ENCODE measurements at places on chromosomes 3 and 15.

DNA sequence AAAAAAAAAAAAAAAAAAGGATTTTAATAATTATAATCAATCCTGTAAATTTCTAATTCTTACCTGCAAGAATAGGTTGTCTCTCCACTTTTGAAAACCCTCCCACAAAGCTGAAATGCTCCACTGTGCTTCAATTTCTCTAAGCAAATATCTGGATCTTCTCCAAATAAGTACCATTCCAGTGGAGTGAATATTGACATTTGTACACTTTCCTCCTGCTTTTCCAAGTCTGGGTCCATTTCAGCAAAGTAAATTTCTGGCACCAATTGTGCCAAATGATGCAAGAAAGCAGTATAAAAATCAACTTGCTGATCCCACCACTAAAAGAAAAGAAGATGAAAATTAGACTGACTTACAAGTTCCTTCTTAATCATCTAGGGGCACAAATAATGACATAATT lies 19.9 kb downstream of the UBR1 start:
- no peak for DNase-seq

DNA sequence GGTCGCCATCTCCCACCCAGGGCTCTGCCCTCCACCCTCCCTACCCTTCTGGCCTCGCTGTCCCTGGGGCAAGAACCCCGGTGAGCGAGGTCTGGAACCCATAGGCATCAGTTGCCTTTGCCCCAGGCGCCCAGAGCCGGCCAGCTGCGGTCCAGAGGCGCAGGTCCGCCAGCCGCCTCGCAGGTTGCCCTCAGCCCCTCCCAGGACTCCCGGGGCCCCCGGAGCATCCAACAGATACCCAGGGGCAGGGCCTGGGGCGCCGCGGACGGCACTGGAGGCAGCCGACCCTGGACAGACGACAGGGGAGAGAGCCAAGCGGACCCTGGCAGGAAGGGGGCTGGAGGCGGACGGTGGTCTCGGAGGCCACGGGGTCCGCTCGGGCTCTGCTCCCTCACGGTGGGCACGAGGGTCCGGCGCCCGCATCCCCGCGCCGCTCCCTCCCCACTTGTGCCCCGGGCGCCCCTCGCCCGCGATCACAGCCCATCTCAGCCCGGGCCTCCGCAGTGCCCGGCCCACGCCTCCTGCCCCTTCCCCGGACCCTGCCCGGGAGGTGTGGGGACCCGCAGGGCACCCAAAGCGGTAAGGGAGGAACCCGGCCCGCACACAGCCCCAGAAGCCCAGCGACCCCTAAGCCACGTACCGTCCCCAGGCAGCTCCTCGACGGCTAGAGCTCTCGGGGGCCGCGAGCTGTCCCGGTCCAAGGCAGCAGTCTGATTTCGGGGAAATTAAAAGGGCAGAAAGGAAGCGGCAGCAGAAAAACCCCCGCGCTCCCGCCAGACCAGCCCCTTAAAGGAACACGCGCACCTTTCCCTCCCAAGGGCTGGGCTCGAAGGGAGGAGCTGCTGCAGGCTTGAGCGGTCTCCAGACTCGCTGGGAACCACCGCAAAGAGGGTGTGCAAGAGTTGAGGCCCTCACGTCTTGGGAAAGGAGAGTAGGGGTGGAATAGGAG lies at the start of gene HAPLN3:
Gene HAPLN3 (minus strand): TSS at position 726 of the 949 bp plus-strand sequence. CDS start 8,246 bp downstream, outside the sequence.
- DNase-seq: peak; percentile 81

- no peak for DNase-seq
These were observed 194.2 kb downstream of the EBLN2 start for GRCh38 chr3:73255609-73256029.

DNA sequence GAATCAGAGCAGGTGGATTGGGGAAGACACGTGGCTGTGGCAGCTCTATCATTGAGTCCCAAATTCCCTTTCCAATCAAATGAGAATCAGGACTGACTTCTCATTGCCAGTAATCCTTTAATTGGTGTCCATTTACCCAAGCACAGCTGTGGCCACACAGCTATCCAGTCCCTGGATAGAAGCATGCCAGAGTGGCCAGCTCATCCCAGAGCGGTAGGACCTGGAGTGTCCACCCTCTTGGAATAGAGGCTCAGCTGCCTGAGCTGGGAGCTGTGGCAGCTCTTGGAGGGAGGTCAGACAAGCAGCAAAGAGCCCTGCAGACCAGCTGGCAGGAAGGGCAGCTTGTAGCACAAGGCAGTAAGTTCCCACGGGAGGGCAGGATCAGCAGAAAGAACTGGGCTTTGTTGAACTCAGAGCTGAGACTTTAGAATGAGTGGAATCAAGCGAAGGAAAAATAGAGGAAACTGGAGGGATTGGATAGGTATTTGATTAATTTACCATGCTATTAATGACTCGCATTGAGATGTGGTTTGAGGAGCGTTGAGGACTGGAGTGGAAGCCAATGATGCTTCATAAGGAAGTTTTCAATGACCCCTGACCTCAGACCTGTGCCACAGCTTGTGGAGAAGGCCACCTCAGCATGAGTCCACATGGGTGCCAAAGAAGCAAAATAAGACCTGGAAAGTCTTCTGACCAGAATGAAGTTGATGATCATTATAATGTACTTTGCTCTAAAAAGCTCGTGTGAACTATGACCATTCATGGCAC lies 6.9 kb upstream of the ALPK3 start:
- no peak for DNase-seq

GRCh38 chr15:26394801-26395200 lies 378.1 kb downstream of the GABRB3 start:
- no peak for DNase-seq

- DNase-seq: no peak
These were observed 75.7 kb downstream of the FNDC3B start for GRCh38 chr3:172115059-172115458.

- DNase-seq: no peak
These were observed 650 bp downstream of the PYGO1 start for GRCh38 chr15:55587321-55588069.

GRCh38 chr3:29972320-29972993 lies 633.9 kb upstream of the TGFBR2 start:
- no peak for DNase-seq
